Chondrocyte (in vitro differentiated cells): ENCODE measurements at places on chromosomes 1 and 21.

DNA sequence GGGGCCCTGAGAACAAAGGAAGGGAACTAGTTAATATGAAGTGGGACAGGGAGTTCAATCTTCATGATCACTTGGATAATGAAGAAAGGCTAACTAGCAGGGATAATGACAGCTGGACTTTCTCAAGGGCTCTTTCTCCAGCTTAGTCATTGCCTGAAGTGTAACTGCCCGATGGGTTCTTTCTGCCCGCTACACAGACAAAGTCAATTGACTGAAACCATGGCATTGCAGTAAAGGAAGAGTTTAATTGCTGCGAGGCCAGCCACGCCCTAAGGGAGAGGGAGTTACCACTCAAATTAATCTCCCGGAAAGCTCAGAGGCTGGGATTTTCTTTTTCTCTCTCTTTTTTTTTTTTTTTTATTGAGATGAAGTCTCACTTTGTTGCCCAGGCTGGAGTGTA, 16.6 kb upstream of the SLC2A5 start:
- peak; percentile 2 for DNase-seq

DNA sequence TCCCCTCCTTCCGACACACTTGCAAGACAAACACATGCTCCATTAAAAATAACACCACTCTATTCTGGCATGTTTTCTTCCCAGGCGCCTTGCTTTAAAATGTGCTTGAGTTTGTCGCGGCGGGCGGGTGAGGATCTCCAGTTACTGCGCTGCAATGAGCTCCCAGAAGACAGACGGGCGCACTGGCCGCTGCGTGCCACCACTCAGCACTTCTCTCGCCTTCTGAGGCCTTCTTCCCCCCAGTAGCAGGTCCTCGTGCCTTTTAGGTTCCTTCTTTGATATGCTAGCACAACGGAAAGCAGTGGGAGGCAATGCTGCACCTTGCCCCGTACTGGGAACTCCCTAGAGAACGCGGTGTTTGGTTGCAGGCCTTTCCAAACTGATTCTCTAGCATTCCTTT, 279.5 kb upstream of the NR5A2 start:
- DNase-seq = no peak

GRCh38 chr1:209012443-209013196, 570.9 kb upstream of the CAMK1G start:
- no peak for DNase-seq

DNA sequence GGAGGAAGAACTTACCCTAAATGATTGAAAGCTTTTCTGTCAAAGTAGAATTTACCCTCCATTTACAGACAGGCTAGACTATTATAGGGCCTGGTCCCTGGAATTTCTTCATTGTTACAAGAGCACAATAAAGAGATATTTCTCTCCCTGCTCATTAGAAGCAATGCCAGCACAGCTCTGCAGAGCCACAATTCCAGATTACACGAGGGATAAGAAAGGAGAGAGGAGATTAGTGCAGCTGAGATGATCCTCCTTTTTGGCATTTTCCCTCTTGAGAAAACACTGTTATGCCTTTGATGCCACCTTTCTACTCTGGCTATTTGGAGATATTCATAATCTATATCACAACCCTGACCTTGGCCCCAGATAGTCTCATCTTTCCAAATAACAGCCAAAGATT, 1119.5 kb upstream of the TMPRSS15 start:
- no peak for DNase-seq
